Gastrocnemius medialis (tissue), 4 donors: ENCODE measurements at places on chromosomes 4 and X.

DNA sequence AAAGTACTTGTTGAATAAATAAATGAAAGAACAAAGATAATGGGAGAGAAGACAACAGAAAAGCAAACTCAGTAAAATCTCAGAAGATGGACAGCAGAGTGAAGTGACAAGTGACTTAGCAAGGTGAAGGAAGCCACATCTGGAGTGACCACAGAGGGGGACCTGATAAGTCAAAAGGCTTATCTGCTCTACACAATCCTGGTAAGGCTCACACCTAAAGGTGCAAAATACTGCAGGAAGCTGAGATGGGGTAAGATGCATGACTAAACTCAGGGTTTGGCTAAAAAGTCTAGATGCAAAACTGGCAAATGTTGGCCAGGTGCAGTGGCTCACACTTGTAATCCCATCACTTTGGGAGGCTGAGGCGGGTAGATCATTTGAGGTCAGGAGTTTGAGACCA, 22.2 kb downstream of the TRMT2B start:
- DNase-seq = no peak

GRCh38 chr4:75678965-75679364, 5.8 kb upstream of the G3BP2 start:
- no peak for DNase-seq

DNA sequence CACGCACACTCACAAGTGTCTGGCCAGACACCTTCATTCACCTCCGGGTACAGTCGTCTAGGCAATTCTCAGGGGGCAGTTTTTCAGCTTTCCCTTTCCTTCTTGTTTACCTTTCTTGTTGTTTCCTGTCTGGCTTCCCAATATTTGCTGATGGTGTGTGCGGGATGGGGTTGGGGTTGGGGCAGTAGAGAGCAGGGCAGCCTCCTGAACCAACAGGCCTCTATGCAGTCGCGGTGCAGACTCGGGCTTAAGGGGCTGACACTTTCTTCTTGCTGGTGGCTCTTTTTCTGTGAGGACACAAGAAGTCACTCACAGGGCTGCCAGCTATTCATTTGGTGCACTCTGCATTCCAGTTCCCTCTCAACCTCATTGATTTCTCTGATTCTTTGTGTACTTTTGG, 56.4 kb downstream of the NBDY start:
- no peak for DNase-seq

DNA sequence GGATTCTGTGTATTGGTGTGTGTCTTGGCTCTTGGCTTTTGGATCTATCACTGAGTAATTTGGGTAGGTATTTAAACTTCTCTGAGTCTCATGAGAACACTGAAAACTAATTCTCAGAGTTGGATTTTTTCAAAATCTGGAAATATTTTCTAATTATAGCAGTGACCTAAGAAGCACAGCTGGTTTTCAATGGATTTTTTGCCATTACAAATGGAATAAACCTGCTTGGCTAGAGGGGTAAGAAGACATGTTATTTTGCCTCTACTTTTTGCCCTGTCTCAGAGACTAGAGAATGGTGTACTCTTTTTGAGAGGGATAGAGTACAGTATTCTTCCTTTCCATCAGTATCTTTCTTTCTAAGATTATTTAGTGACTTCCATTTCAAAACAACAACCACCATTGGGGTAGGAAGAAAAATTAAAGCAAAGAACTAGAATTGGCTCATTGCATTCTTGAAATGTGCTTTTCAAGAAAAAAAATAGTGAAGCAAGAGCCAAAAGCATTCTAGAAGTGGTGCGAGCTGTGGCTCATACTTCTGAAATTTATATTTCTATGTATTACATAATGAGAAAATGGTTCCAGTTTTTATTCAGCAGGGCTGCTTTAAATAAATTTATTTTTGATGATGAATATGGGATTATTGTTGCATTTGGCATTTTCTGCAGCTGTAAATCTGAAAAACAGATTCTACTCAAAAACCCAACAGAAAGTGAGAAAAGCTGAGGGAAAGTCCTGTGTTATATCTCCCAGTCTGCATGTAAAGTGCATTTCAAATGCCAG, 850.2 kb upstream of the SLIT2 start:
- no peak for DNase-seq
